ENCODE measurements at places on chromosomes 11 and 22. TPM values are rescaled to one million over a fixed set of nuclear protein-coding genes. Genes with fewer than 3 reads are reported as not detected.

SLC22A9 gene
- not detected for total RNA-seq

DUSP8 gene
- 5.1 TPM for total RNA-seq

SERPING1 gene
- not detected for total RNA-seq

OR5A1 gene
- not detected for total RNA-seq

APLNR gene
- total RNA-seq, result not detected

GGT1 gene
- total RNA-seq, result 47.6 TPM
